Stimulated activated CD4-positive, alpha-beta T cell treated with anti-CD3 and anti-CD28 coated beads, Interleukin-4, amount 100 ng/mL, for 24 hours (primary cell): ENCODE measurements at places on chromosomes 2 and 18.

- DNase-seq: no peak
These were observed 149.7 kb downstream of the EN1 start for GRCh38 chr2:118697781-118698180.

- DNase-seq: no peak
These were observed 27.1 kb downstream of the STARD7 start for GRCh38 chr2:96181529-96181928.

GRCh38 chr2:42888321-42889245 lies 96.2 kb upstream of the HAAO start:
- no peak for DNase-seq

DNA sequence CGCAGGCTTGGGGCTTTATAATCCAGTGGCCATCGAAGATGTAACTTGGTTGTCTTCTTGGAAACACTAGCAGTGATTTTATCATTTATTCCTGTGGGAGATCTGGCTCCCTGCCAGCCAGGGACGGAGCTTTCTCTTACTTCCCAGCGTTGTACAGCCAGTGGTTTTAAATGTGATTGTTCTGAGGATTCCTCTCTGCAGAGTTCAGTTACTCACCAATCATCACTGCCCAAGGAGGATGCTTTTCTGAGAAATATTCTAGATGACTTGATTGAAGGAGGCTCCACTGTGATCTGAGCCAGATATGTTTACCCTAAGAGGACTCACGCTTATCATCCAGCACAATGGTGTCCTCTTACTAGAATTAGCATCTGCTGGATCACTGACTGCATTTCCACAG lies 744.3 kb downstream of the RNF144A start:
- no peak for DNase-seq

GRCh38 chr2:240167588-240167880 lies 27.1 kb upstream of the OTOS start:
- no peak for DNase-seq

DNA sequence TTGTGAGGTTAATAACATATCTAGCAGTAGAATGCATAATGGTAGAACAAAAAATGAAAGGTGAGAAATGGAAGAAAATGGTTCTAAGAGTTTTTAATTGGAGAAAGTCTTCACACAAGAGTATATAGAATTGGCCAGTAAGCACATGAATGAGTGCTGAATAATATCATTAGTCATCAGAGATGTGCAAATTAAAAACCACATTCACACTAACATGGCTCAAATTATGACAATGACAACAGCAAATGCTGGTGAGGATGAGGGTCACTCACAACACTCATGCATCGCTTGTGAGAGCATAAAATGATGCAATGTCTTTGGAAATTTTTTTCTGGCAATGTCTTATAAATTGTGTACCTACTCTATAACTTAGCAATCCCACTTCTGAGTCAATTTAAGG lies 1355.4 kb upstream of the ACVR2A start:
- DNase-seq: no peak

- no peak for DNase-seq
These were observed 144.3 kb downstream of the TFCP2L1 start for GRCh38 chr2:121140734-121141133.

DNA sequence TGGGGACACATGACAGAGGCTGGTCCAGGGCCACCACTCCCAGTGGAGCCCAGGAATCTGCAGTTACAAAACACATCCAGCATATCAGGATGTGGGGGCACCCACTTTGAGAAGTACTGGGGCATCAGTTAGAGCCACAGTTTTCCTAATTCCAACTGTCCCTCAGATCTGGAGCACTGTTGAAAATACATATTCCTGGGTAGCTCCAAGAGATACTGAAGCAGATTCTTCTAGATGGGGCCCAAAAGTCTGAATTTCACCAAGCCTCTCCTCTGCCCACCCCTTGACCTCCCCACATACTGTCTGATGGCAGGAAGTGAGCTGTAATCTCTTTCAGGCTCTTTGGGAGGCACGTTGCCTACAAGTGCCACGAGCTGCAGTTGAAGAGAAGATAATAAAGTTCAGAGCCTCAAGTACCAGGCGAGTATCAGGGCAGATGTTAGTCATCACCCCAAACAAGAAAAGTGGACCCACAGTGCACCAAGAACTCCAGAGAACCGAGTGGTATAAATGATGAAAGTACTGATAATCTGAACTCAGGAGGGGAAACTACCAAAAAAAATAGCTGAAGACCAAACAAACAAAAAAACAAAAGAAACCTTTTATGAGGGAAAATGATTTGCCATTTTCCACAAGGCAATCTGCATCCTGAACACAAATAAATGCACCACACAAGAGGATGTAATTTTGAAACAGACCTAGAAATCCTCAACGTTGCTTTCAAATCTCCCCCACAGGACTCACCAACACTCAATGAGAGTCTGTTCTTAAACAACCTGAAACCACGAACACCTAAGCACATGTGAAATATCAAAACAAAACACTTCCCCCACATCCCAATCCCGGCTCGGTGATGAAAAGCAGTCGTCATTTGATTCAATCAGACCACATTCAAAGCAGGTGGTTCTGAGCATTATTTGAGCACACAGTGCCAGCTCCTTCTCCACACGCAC lies 98.7 kb downstream of the TCF4 start:
- DNase-seq: peak; percentile 5

GRCh38 chr2:128306081-128306930 lies 12.4 kb downstream of the HS6ST1 start:
- no peak for DNase-seq

DNA sequence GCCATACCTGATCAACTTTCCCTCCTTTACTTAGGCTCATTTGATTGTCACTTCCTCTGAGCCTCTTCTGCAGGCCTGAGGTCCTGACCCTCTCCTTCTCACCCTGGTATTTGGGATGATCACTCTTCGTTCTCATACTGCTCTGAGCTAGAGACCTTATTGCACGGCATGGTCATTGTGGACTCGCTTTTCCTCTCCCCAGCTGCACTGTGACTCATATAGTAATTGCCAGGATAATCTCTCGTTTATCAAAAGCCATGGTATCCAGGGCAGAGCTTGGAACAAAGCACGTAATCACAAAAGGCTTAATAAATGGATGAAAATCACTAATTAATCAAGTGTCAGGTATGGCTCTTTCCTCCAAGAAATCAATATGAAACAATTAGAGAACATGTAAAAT lies 40.9 kb upstream of the TRIB2 start:
- DNase-seq: no peak

DNA sequence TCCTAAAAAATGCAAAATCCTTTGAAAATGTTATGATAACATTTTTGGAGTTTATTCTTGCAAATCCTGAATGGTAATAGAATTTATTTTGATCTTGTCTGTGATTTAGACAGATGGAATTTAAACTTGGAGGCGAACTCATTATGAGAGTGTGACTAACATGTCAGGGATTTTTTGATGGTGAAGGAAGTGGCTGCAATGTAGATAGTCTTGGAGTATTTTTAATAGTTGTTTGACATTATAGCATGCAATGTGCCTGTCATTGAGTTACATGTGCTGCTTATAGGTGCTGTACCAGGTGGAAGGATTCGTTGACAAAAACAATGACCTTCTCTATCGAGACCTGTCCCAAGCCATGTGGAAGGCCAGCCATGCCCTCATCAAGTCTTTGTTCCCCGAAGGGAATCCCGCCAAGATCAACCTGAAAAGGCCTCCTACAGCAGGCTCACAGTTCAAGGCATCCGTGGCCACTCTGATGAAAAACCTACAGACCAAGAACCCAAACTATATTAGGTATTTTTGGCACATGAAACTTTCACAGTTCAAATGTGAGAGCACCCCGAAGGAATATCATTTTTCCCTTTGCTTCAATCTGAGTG lies 141.8 kb downstream of the MYO1B start:
- DNase-seq: no peak

GRCh38 chr2:233990261-233990798 lies 60.2 kb upstream of the SPP2 start:
- DNase-seq: peak; percentile 28

- no peak for DNase-seq
These were observed 165.8 kb downstream of the UBE2E3 start for GRCh38 chr2:181146171-181146570.

DNA sequence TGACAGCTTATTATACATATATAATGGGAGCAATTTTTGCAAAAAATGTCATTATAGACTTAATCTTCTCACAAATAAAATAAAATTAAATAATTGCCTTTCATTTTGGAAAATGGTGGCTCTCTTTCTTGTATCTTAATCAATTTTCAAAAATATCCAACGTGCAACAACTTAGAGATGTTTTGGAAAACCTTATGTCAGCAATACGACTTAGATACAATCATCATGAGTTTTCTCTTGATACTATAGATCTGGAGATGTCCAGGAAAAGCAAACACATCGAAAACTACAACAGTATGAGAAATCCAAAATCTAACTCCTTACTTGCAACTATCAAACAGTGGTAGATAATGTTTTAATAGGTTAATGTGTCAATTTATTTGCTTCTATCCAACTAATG lies 1529.0 kb downstream of the LRP1B start:
- DNase-seq: no peak

DNA sequence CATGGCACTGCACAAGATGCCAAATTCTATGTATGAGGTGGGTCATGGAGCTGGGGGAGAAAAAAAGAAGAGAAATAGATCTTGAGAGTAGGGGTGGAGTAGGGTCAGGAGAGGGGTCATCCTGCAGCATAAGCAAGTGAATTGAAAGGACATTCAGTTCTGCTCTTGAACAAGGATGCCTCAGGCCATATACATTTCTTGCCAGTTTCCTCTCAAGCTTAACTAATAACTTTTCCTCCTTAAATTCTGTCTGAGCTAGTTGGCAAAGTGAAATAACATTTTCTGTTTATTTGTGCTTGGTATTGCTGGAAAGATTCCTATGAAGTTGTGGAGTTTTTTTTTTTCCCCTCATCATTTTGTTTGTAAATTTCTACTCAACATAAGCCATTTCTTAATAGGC lies 99.0 kb upstream of the LTBP1 start:
- DNase-seq: no peak

- no peak for DNase-seq
These were observed 69.1 kb downstream of the FEZ2 start for GRCh38 chr2:36528766-36529392.

GRCh38 chr2:132415915-132416722 lies 486 bp upstream of the GPR39 start:
- no peak for DNase-seq

DNA sequence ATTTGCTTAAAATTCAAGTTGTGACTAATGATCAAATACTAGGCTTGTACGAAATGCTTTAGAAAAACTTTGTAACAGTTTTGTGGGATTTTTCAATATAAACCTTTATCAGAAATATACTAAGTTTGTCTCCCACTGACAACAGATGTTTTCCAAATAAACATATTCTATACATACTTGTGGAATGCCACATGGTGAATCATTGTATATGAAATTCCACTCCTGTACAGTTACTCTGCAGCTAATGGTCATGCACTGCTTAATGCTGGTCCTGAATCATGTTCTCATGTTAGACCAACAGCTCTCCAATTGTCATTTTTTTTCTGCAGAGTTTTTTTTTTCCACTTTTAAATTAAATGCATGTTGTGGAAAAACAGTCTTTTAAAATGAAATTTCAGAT lies 90.1 kb downstream of the DPP4 start:
- no peak for DNase-seq

DNA sequence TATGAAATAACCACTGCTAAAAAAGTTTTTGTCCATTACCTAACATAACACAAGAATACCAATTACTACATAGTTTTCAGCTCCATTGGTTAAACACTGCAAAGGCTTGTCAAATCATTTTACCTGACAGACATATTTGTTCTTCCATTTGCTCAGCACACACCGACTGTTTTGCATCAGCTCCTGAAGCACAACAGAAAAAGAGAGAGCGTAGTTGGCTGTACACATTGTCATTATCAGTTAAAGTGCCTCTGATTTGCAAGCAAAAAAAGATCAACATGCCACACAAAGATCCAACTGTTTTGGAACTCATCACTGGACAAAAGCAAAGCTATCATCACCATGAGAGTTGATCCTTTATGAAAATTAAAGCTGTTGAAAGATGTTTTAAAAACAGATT lies 103.8 kb downstream of the WDPCP start:
- DNase-seq: no peak

- DNase-seq: no peak
These were observed 1.6 kb downstream of the KANSL1L start for GRCh38 chr2:210169516-210170195.

- no peak for DNase-seq
These were observed 120.2 kb upstream of the TMEFF2 start for GRCh38 chr2:192314800-192315481.
